ENCODE measurements at places on chromosomes 16 and 17. TPM values are rescaled to one million over a fixed set of nuclear protein-coding genes. Genes with fewer than 3 reads are reported as not detected.

DNA sequence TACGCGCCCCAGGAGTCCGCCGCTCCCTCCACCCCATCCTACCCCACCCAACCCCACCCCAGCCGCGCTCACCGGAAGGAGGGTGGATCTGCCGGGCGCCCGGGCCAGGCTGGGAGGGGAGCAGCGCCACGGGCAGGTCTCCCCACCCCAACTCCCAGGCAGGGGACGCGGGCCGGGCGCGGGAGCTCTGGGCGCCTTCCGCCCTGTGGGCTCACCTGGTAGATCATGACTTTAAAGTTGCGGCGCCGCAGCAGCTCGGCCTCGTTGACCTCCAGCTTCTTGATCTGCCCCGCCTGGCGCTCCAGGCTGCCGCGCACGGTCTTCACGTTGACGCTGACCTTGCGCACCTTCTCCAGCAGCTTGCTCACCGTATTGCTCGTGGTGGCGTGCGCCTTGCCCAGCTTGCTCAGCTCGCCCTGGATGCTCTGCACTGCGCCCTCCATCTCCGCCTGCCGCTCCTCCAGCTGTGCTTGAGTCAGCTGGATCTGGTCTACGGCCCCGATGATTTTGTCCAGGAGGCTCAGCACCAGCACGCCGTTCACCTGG lies 571 bp downstream of the CAVIN1 start:
- peaks cover 23% of the 10 kb centered on the region for H3K4me1 ChIP-seq
- peak overlapping the region; percentile 92 for H3K4me3 ChIP-seq
- peak; percentile 32 for DNase-seq
- peak overlapping the region; percentile 97 for H3K27ac ChIP-seq
- peaks cover 7% of the 10 kb centered on the region for H3K36me3 ChIP-seq
- no peaks in the 10 kb centered on the region for H3K27me3 ChIP-seq

DNA sequence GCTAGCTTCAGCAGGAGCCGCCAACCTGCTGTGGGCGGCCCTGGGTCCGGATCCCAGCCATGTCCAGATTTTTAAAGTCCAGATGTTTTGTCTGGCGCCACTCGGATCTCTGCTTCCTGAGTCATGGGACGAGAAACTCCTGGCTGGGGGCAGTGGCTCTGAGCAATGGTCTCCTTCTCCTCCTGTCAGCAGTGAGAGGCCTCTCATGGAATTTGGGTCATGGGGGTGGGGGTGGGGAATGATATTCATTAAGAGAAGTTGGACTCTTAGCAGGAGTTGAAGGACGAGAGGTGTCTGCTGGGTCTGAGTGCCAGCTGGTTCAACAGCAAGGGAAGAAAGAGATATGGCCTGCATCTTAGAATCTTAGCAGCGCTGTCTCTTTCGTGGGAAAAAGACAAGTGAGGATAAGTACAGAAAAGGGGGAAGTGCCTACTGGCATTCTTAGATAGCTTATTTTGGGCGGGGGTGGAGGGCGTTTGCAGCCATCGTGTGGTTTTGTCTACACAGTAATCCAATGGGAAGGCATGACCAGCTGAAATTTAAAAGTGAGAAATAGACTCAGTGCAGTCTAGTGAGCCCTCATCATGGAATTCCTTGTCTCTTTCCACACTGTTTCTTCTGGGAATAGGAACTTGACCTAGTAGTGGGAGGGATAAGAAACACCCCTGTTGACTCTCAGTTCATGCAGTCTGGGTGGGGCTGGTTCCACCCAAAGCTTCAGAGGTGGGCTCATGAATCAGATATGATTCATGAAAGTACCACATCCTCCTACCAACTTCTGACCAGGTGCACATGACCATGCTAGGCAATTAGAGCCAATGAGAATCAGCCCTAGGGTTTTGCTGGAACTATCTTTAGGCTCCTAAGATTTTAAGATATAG lies 80.5 kb downstream of the MYH13 start:
- H3K4me1 ChIP-seq: no peaks in the 10 kb centered on the region
- no peak overlapping the region for H3K4me3 ChIP-seq
- H3K27ac ChIP-seq: no peak overlapping the region
- no peaks in the 10 kb centered on the region for H3K36me3 ChIP-seq
- DNase-seq: peak; percentile 26
- H3K27me3 ChIP-seq: no peaks in the 10 kb centered on the region

DNA sequence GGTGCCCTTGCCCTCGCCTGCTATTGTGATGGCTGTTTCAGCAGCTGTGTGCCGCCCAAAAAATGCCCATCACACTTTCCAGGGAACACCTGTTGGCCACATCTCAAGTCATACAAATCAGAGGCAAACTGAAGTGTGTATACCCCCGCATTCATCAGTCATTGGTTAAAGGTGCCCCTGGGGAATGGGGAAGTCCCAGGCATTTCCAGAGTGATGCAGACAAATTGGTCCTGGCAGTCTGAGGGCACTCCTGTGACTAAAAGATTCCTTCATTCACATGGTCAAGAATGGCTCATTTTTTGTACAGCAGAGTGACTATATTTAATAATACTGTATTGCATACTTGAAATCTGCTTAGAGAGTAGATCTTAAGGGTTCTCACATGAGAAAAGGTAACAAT lies 102.9 kb upstream of the TMEM97 start:
- DNase-seq: no peak
- no peaks in the 10 kb centered on the region for H3K27me3 ChIP-seq
- no peaks in the 10 kb centered on the region for H3K36me3 ChIP-seq
- no peak overlapping the region for H3K27ac ChIP-seq

- DNase-seq: no peak
- peak overlapping the region; percentile 32 for H3K27ac ChIP-seq
Measured at GRCh38 chr17:30345089-30345433, 11.2 kb upstream of the TMIGD1 start.

GRCh38 chr17:50035421-50035879 lies 20.5 kb upstream of the ITGA3 start:
- no peak for DNase-seq
- H3K27ac ChIP-seq: 0 out of 2 replicates have a peak overlapping the region, but pooled peaks have one; percentile 2
- no peaks in the 10 kb centered on the region for H3K27me3 ChIP-seq
- no peak overlapping the region for H3K4me3 ChIP-seq
- peaks cover 38% of the 10 kb centered on the region for H3K4me1 ChIP-seq

- no peaks in the 10 kb centered on the region for H3K27me3 ChIP-seq
- DNase-seq: no peak
- no peaks in the 10 kb centered on the region for H3K4me1 ChIP-seq
- no peak overlapping the region for H3K27ac ChIP-seq
Measured at GRCh38 chr17:21223086-21223485, 9.1 kb upstream of the TMEM11 start.

DNA sequence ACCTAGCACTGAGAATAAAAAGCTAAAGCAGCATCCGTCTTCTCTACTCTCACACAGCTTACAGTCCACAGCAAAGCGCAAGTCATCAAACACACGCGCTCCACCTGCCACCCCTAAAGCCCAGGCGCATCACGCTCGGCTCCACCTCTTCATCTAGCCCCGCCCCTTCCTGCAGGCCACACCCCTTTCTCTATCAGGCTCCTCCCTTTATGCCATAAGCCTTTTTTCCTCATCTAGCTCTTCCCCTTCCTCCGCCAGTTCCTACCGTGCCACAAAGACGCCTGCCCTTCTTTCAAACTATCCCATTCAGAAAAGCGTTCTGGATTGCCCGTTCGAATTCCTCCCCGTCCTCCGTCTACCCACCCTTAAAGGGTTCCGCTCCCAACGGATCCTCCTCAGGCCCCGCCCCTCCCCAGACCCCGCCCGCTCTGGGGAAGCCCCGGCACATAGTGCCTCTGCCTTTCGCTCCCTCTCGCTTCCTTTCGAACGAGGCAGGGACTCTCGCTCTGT lies 417 bp downstream of the C16orf46 start:
- H3K4me3 ChIP-seq: peak overlapping the region; percentile 80
- H3K27ac ChIP-seq: peak overlapping the region; percentile 41
- no peaks in the 10 kb centered on the region for H3K27me3 ChIP-seq
- DNase-seq: peak; percentile 76

DNA sequence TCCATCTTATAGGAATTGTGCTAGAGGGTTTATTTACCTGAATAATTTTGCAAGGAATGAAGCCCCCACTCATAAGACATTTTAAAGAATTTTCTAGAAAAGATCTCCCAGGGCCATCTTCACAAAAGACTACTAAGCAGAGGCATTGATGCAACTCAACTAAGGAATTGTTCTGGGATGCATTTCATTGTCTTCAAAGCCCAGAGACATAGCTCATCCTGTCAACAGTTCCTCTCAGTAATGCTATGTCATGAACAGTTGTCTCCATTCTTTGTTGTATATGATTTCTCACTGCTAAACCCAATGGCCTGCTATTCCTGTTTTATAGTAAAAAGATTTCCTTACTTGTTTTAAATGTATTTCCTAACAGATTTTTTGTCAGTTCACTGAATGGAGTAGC lies 136.8 kb upstream of the RBL2 start:
- no peaks in the 10 kb centered on the region for H3K27me3 ChIP-seq
- no peak for DNase-seq
- peaks cover 47% of the 10 kb centered on the region for H3K36me3 ChIP-seq
- H3K27ac ChIP-seq: no peak overlapping the region

DNA sequence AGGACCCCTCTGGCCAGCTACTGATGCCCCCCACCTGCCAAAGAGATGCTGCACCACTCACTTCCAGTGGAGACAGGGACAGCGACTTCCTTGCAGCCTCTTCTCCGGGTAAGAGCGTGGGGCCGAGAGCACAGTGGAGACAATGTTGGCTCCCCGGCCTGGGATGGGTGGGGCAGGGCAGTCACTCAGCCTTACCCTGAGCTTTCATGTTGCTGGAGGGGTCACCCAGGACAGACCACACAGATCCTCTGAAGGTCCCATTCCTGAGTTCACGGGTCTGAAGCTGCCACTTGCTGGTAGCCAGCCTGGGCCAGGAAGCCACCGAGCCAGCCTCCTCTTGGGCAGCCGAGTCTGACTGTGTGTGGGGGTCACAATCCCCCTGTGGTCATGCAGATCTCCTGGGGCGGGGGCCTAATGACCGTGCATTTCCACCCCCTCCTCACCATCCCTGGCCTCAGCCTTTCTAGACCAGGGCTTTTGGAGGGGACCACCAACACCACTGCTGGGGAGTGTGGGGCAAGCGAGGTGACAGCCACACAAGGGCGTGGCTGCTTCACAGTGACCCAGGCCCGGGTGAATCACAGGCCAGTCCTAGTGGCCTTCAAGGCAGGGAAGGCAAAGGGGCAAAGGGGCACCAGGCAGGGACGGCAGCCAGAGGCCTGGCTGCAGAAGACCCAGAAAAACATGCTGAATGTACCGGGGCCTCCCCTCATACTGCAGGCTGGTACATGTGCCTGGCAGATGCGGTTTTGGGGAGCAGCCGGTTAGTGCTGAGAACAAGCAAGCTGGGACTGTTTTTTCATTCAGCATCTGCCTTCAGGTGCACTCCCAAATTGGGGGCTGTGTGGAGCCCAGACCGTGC lies 10.4 kb downstream of the TAF1C start:
- H3K4me3 ChIP-seq: no peak overlapping the region
- H3K4me1 ChIP-seq: peaks cover 15% of the 10 kb centered on the region
- peak overlapping the region; percentile 36 for H3K27ac ChIP-seq
- peaks cover 26% of the 10 kb centered on the region for H3K36me3 ChIP-seq

- H3K4me3 ChIP-seq: no peak overlapping the region
- no peak overlapping the region for H3K27ac ChIP-seq
- peaks cover 2% of the 10 kb centered on the region for H3K4me1 ChIP-seq
- H3K36me3 ChIP-seq: peaks cover 11% of the 10 kb centered on the region
- DNase-seq: peak; percentile 64
- H3K27me3 ChIP-seq: no peaks in the 10 kb centered on the region
Measured at GRCh38 chr16:69703638-69704037, 22.7 kb downstream of the NQO1 start.

- H3K27me3 ChIP-seq: no peaks in the 10 kb centered on the region
- no peak overlapping the region for H3K27ac ChIP-seq
- DNase-seq: no peak
- no peaks in the 10 kb centered on the region for H3K36me3 ChIP-seq
- no peaks in the 10 kb centered on the region for H3K4me1 ChIP-seq
Measured at GRCh38 chr17:71948703-71949422, 172.0 kb upstream of the SOX9 start.

TSPOAP1 gene
- 0.90 TPM for total RNA-seq

NECAB2 gene
- not detected for total RNA-seq

CALB2 gene
- not detected for total RNA-seq

PRAC2 gene
- not detected for total RNA-seq

MYH2 gene
- total RNA-seq: not detected
